ENCODE measurements at places on chromosomes 5 and 9.

DNA sequence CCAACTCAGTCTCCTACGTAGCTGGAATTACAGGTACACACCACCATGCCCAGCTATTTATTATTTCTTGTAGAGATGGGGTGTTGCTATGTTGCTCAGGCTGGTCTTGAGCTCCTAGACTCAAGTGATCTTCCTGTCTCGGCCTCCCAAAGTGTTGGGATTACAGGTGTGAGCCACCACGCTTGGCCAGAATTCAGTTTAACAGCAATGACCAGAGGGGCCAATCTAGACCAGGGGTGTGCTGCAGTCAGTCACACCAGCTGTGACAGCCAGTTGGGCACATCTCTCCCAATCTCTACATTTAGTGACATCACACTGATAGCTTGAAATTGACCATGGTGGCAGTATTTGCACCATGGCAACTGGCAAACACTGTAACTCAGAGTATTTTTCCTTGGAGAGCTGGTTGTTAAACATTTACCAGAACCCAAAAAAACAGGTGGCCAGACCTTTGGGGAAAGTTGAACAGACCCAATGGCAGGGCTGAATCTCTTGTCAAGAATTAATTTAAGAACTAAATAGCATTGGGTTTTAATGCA, 67.7 kb upstream of the UBTD2 start:
- DNase-seq, result no peak

DNA sequence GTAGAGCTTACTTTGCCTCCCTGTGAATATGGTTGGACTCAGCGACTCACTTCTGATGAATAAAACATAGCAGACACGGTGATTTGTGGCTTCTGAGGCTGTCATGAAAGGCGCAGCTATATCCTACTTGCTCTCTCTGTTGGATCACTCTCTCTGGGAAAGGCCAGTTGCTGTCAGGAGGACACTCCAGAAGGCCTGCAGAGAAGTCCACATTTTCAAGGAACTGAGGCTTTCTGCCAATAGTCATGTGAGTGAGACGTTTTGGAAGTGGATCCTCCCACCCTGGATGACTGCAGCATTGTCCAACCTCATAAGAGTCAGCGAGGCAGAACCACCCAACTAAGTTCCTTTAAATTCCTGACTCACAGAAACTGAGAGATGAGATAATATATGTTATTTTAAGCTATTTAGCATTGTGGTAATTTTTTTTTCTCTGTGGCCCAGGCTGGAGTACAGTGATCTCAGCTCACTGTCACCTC, 156.0 kb upstream of the MAST4 start:
- DNase-seq, result no peak

- DNase-seq, result no peak
These were observed 114.4 kb downstream of the PSD2 start for GRCh38 chr5:139910036-139910435.

GRCh38 chr5:58069846-58070245, 390.0 kb downstream of the PLK2 start:
- no peak for DNase-seq

GRCh38 chr5:130476325-130476724, 572.1 kb downstream of the CHSY3 start:
- DNase-seq, result no peak

- DNase-seq, result no peak
These were observed 7.1 kb downstream of the LRRC26 start for GRCh38 chr9:137162505-137163364.

- no peak for DNase-seq
These were observed 823.3 kb upstream of the NUDT12 start for GRCh38 chr5:104385906-104386305.

- DNase-seq, result no peak
These were observed 119.6 kb downstream of the SEMA6A start for GRCh38 chr5:116455061-116455460.
